ENCODE measurements at places on chromosomes 3 and 15.

DNA sequence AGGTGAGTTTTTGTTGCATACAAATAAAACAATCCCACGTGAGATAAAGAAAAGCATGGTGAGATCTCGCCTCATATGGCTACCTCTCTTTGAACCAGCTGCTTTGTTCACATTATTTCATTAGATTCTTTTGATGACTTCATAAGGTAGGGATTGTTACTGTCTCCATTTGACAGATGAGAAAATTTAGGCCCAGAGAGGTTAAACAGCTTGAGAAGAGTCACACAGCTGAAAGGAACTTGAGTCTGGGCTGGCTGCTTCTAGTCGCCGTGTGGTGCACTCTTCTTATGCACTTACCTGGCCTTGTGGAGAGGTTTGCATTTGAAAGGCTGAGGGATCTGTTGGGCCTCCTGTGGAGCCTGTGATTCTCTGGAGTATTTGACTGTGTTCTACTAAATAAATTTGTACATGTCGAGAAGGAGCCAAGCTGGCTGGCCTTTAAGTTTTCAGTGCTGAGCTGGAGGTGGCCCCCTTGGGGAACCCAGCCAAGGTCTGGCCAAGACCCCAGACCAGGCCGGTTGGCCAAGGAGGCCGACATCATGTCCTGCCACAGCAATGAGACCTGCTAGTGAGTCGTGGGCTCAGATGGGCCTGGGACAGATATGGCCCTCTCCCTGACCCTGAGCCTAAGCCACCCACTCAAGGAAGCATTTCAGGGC, 125.1 kb downstream of the SMAD6 start:
- DNase-seq, result no peak

- no peak for DNase-seq
These were observed 4.9 kb upstream of the IFT57 start for GRCh38 chr3:108227131-108227530.

DNA sequence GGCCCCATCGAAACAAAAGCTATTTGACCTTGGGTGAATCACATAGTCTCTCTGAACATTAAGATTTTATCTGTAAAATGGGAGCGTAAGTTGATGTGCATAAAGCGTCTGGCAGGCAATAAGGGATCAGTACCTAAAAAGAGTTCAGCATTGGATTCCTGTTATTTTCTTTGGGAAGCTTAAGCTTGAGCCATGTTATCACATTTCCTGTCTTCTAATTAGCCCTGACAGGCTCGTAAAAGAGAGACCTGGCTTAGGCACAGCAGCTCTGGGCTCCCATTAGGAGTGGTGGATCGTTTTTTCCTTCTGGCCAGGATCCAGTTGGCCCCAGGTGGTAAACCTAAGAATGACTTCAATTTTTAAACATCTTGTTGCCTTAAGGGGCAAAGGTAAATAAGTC, 26.0 kb upstream of the CA12 start:
- DNase-seq, result no peak

DNA sequence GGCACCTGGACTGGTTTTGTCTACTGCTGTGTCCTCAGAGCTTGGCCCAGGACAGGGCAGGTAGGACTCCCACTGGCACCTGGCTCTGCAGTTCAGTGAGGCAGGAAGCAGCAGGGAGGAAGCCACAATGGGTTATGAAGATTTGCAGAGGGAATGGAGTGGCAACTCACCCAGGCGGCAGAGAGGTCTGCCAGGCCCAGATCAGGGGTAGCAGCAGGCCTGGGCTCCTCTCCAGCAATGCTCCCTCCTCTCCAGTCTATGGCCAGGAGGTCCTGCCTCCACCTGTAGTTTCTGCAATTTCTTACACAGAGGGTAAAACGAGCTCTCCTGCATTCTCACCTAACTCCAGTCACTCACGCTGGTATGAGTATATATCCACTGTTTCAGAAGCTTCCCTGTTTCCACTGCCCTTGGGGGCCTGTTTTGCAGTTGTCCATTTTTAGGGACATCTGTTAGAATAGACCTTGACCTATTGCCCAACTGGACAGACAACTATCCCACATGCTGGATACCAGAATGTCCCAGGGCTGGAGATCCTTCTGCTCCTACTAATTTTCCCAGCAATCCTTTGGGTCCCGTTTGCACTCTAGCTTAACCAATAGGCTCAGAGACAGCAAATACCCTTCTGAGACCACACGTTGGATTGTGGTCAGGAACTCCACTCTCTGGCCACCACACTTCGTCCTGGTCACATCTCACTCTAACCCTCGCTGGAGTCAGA, 35.2 kb downstream of the HMCES start:
- no peak for DNase-seq

- no peak for DNase-seq
These were observed 15.6 kb upstream of the PRTG start for GRCh38 chr15:55758580-55758986.

- DNase-seq, result no peak
These were observed 189.1 kb downstream of the GOLGA6L6 start for GRCh38 chr15:20352241-20353200.

DNA sequence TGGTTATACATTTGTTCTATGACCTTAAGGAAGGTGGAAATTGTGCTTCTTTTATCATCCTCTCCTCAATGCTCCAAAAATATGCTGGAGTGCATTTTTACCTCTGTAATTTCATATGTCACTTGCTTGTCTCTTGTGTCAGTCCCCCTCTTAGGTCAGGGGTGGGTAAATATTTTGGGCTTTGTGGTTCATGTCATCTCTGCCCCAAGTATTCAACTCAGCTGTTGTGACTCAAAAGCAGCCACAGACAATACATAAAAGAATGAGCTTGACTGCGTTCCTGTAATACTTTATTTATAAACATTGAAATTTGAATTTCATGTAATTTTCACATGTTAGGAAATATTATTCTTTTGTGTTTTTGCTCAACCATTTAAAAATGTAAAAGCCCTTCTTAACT, 60.4 kb upstream of the SLC24A5 start:
- DNase-seq, result no peak

DNA sequence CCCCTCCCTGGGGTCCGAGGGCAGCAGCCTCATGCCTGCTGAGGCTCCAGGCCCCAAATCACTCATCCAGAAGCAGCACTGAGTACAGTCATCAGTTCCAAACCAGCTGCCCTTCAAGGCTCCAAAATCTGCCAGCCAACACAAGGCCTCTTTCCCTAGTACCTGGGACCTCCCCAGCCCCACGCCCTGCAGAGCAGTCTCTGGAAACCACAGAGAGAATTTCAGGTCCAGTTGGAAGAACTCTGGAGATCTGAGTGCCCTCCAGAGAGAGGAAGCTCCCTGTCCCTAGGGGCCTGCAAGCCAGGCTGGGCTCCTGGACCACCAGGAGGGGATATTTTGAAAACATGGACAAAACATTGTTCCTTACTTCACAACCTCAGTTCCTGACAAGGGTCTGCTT, 26.2 kb downstream of the TKT start:
- DNase-seq, result no peak

DNA sequence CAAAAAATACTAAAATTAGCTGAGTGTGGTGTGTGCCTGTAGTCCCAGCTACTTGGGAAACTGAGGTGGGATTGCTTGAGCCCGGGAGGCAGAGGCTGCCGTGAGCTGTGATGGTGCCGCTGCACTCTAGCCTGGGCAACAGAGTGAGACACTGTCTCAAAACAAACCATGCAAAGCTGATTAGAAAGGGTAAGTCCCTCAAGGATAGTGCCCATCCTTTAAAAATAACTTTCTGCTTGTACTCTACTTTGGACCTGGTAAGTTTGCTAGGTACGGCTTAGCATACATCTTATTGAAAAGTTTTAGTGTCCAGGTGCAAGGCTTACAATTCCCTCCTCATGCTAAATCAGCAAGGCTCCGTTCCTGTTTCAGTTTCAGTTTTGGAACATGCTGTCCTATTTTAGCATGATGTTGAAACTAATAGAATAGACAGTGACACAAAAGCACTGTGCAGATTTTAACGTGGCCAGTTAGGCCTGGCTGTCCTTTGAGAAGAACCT, 21.4 kb downstream of the FEM1B start:
- peak; percentile 30 for DNase-seq

GRCh38 chr3:194103505-194103904, 32.4 kb upstream of the HES1 start:
- DNase-seq, result no peak

GRCh38 chr3:155853214-155854140, 750 bp downstream of the SLC33A1 start:
- DNase-seq, result peak; percentile 48

- DNase-seq, result no peak
These were observed 14.1 kb upstream of the CA12 start for GRCh38 chr15:63395730-63396151.

- DNase-seq, result no peak
These were observed 5.1 kb downstream of the DPH6 start for GRCh38 chr15:35540885-35541284.

DNA sequence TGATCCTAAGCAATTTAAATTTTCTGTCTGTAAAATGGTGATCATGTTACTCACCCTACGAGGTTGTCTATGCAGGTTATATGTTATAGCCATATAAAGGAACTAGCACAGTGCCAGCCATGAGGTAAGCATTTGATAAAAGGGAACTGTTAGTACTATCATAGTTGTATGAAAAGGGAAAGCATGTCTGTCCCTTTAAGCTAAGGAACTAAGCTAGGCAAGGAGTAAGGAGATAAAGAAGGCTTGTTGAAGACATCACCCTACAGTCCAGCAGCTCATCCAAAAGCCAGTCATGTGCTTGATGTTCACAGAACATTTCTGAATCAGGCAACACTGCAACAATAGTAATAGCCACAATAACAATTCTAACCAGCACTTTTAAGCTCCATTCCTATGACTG, 243.9 kb downstream of the ZBTB20 start:
- no peak for DNase-seq

- peak; percentile 35 for DNase-seq
These were observed 1037.0 kb upstream of the CFAP20DC start for GRCh38 chr3:60086811-60087210.

DNA sequence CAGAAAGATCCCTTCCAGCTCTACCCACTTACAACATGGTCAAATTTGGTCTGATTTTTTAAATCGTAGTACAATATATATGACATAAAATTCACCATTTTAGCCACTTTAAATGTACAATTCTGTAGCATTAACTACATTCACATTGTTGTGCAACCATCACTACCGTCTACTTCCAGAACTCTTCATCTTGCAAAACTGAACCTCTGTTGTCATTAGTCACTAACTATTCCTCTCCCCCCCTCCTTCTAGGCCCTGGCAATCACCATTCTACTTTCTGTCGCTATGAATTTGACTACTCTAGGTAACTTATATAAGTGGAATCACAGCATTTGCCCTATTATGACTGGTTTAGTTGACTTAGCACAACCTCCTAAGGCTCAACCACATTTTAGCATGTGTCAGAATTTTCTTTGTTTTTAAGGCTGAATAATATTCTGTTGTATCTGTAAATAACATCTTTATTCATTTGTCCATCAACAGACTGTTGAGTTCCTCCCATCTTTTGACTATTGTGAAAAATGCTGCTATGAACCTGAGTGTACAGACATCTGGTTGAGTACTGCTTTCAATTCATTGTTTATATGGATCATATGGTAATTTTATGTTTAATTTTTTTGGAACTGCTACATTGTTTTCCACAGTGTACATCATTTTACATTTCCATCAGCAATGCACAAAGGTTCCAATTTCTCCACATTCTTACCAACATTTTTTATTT, 35.5 kb upstream of the CCR2 start:
- DNase-seq, result no peak

GRCh38 chr15:42621996-42622925, 46.9 kb downstream of the STARD9 start:
- DNase-seq, result no peak

DNA sequence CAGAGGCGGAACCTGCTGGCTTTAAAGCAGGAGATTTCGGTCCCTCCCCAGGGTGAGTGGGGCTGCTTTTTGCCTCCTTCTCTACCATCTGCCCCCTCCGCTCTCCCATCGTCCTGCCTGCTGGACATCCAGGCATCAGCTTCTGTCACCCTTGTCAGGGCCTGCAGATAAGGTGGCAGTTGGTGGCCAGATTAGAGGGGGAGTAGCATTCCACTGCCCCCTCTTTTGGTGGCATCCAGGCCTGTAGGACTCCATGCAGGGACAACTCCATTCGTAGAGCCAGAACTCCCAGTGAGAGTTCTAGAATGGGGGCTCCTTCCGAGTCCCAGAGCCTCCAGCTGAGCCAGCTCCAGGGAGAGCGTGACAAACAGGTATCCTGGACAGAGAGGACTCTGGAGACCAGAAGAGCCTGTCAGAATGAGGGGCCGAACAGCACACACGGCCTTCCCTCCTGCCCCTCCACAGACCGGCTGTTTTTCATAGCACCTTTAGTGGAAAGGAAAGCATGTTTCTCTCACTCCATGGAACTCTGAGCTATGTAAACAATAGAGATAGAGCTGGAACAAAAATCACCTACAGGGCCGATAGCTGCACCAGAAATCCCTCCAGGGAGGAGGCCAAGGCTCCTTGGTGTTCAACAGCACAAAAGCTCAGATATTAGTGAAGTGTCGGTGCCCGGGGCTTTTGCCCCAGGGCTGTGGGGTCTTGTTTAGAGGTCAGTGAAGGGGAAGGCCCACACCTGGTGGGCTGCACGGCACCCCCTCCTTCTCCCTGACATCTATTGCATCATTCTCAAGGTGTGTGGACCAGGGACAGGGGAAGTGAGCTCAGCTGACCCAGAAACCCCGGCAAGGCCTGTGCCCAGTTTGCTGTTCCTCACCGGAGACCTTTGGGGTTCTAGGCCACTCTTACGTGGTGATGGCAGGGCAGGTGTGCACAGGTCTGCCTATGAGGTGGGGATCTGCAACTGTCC, 34.2 kb downstream of the MAGEF1 start:
- no peak for DNase-seq

GRCh38 chr3:44001072-44001471, 240.6 kb upstream of the TOPAZ1 start:
- no peak for DNase-seq

- no peak for DNase-seq
These were observed 29.7 kb downstream of the MINDY4B start for GRCh38 chr3:150875548-150875947.

GRCh38 chr3:63656786-63657185, 4.3 kb downstream of the SNTN start:
- no peak for DNase-seq

GRCh38 chr3:144431134-144431533, 459.5 kb downstream of the DIPK2A start:
- no peak for DNase-seq

GRCh38 chr3:115082260-115082659, 64.8 kb downstream of the ZBTB20 start:
- DNase-seq, result no peak

- no peak for DNase-seq
These were observed 728.2 kb upstream of the NECTIN3 start for GRCh38 chr3:110343376-110343775.

DNA sequence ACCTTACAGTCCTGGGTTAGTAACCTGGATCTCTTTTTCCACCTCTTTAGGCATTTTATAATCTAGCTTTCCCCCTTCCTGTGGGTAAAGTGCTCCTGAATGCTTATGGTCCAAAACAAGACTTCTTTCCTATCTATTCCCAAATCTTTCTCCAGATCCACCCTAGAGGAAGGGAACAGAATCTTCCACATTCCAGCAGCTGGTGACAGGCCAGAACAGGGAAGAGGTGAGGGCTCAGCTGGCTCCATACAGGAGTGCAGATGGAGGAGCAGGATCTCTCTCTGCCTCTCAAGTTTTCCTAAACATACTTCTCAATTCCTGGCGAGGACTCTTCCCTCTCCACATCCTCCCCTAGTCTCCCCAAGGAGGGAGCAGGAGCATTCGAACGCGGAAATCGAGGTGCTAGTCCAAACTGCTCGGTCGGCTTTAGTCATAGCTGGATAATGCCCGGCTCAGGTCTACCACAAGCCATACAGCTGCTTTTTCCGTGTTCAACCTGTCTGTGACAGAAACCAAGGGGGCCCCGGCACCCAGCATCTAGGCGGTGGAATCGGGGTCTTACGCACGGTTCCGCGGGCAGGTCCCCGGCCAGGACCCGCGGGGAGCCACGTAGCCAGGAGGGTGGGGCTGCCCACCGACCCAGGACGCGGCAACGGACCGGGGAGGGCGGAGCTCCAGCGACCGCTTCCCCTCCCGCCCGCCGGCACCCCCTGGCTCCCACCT, 4.0 kb downstream of the RASSF1 start:
- DNase-seq, result no peak

All from activated CD4-positive, CD25-positive, alpha-beta regulatory T cell treated with anti-CD3 and anti-CD28 coated beads, Interleukin-2, amount 50 U/mL, for 72 hours (primary cell).